Fibroblast of villous mesenchyme (primary cell): ENCODE measurements at places on chromosomes 3 and 15.
A peak's percentile ranks its signal among the peaks of the same experiment; 100 is the strongest.

GRCh38 chr3:49872801-49873281, 3.1 kb upstream of the CAMKV start:
- DNase-seq: no peak

- DNase-seq: peak; percentile 38
These were observed 211.7 kb upstream of the GADL1 start for GRCh38 chr3:31106204-31106603.

GRCh38 chr3:121152573-121152972, 244.6 kb downstream of the STXBP5L start:
- DNase-seq: peak; percentile 0

GRCh38 chr15:88718731-88719130, 79.9 kb downstream of the ISG20 start:
- DNase-seq: no peak

GRCh38 chr15:42107473-42107872, 13.1 kb upstream of the PLA2G4D start:
- no peak for DNase-seq

GRCh38 chr15:94293411-94294402, 62.3 kb downstream of the MCTP2 start:
- DNase-seq: peak; percentile 33

- DNase-seq: no peak
These were observed 187.5 kb downstream of the SPATA16 start for GRCh38 chr3:172953571-172953970.

GRCh38 chr15:80289528-80290495, 37.8 kb upstream of the CTXND1 start:
- DNase-seq: no peak

DNA sequence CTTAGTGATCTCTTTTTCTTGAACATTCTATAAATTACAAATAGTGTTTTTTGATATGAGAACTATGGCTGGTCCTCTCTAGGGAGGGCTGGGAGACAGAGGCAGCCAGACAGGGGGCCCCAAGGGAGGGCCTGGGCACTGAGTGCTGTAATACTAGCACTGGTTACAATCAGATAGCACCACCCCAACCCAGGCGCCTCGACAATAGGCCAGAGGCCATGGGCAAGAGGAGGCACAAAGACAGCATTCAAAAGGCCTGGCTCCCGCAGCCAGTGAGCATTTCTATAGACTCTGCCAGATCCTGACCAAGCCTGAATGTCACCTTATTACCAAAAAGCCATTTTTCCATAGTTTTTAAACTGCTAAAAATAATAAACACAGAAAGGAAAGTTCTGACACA, 158.5 kb downstream of the THRB start:
- DNase-seq: no peak

GRCh38 chr3:72032441-72033135, 247.6 kb upstream of the PROK2 start:
- no peak for DNase-seq

GRCh38 chr3:299590-300301, 103.2 kb downstream of the CHL1 start:
- DNase-seq: no peak

- no peak for DNase-seq
These were observed 54.4 kb downstream of the LARS2 start for GRCh38 chr3:45442679-45443253.

DNA sequence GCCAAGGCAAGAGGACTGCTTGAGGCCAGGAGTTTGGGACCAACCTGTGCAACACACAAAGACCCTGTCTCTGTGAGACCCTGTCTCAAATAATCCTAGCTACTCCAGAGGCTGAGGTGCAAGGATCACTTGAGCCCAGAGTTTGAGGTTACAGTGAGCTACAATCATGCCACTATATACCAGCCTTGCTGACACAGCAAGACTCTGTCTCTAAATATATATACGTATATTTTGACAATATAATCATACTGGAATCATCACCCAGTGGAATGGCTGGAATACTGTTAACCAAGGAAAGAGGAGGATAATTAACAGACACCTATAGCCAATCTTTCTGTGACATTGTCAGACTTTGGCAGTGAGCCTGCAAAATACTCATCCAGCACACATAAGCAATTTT, 9.0 kb upstream of the MAP1A start:
- DNase-seq: no peak

GRCh38 chr3:196789885-196790359, 50.3 kb downstream of the PAK2 start:
- DNase-seq: no peak

DNA sequence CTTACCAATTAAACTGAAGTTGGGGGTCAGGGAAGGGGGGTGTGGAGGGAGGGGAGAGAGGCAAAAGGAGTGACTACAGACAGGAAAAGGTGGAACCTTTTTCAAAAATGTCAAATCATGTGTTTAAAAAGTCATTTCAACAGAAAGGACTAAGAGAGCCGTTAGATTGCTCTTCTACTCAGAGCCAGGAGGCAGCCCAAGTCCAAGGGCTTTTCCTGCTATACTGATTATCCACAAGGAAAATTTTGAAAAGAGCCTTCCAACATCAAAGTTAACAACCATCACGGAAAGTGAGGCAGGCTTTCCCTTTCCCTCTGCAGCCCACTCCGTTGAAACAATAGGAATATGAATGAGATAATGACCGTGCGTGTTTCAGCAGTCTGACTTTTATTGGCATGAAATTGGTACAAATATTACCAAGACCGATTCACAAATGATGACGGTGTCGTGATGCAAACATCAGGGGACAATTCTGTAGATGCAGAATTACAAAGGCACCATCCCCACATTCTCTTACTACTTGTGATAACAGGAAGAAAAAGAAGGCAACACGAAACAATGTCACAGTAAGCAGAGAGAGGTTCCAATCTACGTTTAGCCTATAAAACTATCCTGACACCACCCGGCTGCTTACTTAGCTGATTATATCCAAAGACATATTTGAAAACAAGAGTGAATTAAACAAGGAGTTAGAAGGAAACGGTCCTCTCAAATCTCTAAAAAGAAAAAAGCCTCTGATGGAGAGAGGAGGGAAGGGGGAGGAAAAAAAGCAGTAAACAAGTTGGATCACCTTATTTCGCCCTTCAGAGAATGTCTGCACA, 453.7 kb downstream of the FOXP1 start:
- DNase-seq: peak; percentile 58

DNA sequence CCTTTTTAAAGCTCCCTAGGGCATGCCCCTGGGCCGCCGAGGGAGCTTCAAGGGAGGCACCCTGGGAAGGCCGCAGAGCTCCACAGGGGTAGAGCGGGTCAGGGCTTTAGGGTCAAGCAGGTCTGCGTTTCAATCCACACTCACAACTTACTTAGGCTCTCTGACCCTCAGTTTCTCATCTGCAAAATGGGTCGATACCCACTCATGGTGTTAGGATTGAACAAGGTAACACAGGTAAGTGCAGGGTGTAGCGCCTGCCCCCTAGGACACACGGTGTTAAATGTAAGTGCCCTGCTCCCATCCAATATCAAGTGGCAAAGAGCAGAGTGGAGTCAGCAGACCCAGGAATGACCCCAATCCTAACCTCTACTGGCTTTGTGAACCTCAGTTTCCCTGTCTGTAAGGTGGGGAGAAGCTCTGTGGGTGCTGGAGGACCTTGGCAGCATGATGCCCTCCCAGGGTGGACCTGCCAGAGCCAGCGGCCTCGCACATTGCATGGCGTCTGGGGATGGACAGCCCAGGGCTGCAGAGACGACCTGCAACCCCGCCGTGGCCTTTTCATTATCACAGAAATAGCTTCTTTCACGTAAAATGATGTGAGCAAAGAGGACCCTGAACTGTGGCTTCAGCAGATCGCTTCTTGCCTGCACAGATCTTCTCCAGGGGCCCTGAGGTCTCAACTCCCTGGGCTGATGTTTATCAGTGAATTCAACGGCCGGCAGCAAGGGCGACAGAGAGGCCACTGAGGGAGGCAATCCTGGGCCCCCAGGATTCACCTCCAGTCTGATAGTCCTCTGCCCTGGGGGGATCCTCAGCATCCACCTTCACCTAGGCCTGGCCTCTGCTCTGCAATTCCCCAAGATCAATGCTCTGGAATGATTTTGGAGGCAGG, 138.5 kb downstream of the CHSY1 start:
- DNase-seq: no peak

- DNase-seq: no peak
These were observed 800.7 kb downstream of the NAALADL2 start for GRCh38 chr3:175659670-175660350.

GRCh38 chr3:76025561-76025960, 240.2 kb upstream of the ZNF717 start:
- DNase-seq: no peak

GRCh38 chr15:65993236-65993635, 123.9 kb downstream of the RAB11A start:
- DNase-seq: no peak

DNA sequence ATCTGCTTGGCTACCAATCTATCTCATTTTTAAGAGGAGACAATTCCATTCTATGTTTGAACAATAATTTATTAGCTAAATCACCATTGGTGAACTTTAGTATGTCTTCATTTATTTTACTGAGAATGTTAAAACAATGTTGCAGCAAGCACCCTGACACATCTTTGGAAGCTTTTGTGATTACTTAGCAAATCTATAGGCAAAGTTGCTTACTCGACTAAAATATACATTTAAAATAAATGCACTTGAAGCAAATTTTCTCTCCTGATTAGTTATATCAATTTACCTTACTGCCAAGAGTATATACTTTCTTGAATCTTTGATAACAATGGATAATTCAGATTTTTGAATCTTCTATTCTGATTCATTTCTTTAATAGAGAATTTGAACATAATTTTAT, 29.8 kb upstream of the PLSCR1 start:
- no peak for DNase-seq

DNA sequence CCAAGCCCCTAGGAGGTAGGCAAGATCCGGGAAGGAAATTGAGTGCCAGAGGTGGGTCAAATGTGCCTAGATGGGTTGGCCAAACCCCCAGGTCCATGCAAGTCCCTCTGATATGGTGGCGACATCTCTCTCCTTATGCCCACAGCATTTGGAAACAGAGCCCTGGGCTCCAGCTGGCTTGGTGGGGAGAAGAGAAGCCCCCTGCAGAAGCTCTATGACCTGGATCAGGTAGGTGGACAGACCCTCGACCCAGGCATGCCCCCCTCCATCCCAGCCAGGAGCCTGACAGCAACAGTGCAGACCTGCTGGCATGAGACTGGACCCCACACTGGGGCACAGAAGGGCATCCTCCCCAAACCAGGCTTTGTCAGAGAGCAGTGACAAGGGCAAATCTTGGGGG, 12.2 kb downstream of the CHST13 start:
- no peak for DNase-seq

DNA sequence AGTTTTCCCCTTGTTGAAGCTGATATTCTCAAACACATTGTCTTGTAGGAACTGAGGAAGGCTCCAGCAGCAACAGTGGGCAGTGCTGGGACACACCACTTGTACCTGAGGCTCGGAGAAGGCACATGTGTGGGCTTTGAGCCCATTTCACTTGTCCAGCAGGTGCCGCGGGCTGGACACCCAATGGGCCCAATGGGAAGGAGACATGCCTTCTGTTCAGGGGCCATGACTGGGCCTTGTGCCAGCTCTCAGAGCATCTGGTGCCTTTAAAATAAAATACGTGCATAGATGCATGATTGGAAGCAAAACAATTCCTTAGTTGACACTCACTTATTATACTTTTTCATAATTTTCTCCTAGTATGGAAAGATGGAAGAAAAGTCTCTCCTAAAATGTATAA, 334.2 kb downstream of the KLF13 start:
- no peak for DNase-seq

DNA sequence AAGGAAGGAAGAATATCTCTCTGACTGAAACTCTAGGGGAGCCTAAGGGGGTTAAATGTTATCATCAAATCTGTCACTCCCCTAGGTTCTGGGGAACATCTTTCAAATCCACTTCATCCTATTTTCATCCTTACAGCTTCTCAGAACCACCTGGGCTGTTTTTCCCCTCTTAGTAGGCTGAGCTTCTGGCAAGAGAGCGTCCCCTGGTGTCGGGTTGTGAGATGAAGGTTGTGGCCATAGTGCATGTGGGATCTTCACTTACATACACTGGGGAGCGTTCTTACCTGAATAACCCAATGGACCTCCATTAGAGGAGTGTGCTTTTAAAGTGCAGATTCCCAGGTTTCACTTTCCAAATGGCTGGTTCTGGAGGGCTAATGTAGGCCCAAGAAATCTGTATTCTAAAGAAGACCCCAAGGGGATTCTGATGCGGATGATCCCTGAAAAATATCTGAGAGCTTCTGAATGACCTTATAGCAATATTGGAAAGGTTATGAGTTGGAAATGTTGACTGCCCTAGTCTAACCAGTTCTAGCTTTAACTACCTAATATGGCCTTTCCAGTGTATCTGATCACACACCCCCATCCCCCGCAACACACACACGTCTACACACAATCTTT, 663.7 kb downstream of the AGBL1 start:
- DNase-seq: no peak

DNA sequence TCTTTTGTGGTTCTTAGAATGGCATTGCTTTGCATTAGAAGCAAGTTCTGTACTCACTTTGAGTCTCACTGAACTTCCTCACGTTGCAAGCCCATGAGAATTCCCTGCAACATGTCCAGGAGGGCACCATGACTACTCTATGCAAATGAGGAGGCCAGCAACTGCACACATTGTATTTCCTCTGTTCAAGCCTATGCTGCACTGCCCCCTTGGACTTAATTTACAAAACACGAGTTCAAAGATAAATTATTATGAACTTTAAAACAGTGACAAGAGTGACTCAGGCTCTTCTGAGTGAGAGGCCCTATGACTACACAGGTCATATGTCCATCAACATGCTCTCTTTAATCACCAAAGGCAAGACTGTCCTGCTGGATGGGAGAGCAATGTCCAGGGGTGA, 484.2 kb upstream of the ATP11B start:
- DNase-seq: no peak

DNA sequence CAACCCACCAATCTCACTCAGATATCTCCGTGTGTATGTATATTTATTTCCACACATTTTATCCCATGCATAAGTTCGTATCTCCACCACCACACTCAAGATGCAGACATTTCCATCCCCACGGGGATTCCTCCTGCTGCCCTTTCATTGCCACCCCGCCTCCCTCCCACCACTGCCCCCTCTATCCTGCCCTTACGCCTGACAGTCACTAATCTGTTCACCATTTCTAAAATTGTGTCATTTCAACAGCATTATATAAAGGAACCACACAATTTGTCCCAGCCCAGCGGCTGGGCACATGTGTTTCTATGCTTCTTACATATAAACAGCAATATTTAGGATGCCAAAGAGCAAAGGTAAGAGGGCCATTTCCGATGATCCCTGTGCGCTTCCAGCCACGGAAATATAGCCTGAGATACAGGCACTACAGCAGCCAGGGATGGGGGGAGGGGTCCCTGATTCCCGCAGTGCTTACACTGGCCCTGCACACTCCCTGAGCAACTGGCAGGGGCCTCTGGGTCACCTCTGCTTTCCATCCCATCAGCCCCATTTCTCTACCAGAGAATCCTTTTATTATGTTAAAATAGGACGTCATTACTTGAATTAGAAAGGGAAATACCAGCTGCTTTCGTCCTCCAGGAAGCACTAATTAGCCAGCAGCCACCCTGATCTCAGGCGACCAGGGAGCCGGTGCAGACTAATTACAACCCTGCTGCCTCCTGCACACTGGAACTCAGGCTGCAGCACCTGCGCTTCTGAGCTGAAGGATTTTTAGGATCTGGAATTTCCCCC, 372.0 kb upstream of the ATP10A start:
- DNase-seq: no peak

- no peak for DNase-seq
These were observed 9.0 kb upstream of the C3orf33 start for GRCh38 chr3:155815030-155815545.

- no peak for DNase-seq
These were observed 759 bp downstream of the CD96 start for GRCh38 chr3:111542611-111543300.

- DNase-seq: peak; percentile 60
These were observed 76.5 kb downstream of the CD200R1L start for GRCh38 chr3:112770032-112770626.
